ENCODE measurements at places on chromosomes 1 and 21. TPM values are rescaled to one million over a fixed set of nuclear protein-coding genes. Genes with fewer than 3 reads are reported as not detected.

DNA sequence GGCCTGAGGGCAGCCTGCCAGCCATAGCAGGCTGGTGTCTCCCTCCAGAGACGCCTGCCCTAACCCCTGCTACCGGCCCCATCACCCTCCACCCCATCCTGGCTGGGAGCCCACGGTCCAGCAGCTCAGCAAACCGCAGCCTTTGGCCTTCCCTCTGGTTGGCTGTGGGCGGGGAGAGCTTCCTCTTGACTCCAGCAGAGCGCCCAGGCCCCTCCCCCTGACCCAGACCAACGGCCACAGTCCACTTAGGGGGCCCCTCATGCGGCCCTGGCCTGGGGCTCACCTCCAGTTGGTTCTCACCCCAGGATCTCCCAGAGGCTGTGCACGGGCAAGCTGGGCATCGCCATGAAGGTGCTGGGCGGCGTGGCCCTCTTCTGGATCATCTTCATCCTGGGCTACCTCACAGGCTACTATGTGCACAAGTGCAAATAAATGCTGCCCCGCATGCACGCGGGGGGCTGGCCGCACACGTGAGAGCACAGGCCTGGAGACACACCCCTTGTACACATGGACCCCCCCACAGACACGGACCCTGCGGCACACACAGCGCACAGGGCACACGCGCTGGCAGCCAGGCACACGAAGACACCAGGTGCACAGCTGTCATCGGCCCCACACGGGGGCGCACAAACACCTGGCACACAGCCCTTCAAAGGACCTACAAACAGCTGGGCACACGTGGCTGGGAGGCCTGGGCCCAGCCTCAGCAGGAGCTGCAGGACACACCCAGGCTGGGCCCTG is 3.1 kb downstream of the SMIM1 start:
- DNase-seq, result no peak

GRCh38 chr1:93576746-93577145 is 104.9 kb downstream of the BCAR3 start:
- no peak for DNase-seq

Gene DISC1
- 4.6 TPM for total RNA-seq

Gene COL11A1
- total RNA-seq, result not detected

Gene SPRR5
- total RNA-seq, result not detected

Measured in esophagus squamous epithelium (tissue), 5 donors.